ENCODE measurements at places on chromosomes 12 and 14. TPM values are rescaled to one million over a fixed set of nuclear protein-coding genes. Genes with fewer than 3 reads are reported as not detected.
A peak's percentile ranks its signal among the peaks of the same experiment; 100 is the strongest.

DNA sequence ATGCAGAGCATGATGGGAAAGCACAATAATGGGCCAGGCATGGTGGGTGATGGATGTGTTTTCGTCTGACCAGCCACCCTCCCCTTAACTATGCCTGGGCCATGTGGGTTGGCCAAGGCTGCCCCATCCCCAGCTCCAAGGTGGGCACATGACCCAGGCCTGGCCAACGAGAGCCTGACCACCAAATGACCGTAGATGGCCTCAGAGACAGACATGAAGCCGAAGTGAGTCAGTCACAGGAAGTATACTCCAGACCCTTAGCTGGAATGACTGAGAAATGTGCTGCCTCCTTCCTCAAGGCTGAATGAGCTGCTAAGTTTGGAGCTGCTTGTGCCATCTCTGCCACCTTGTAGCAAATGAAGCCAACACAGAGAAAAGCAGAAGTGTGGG, 233.6 kb downstream of the BCL11B start:
- no peaks in the 10 kb centered on the region for H3K36me3 ChIP-seq
- peaks cover 2% of the 10 kb centered on the region for H3K4me1 ChIP-seq
- H3K4me3 ChIP-seq = no peak overlapping the region
- no peak overlapping the region for H3K27ac ChIP-seq

GRCh38 chr14:80271389-80271788, 60.1 kb upstream of the DIO2 start:
- no peak overlapping the region for H3K27ac ChIP-seq
- no peaks in the 10 kb centered on the region for H3K27me3 ChIP-seq
- no peak overlapping the region for H3K4me3 ChIP-seq
- H3K36me3 ChIP-seq = no peaks in the 10 kb centered on the region
- DNase-seq = no peak
- no peaks in the 10 kb centered on the region for H3K4me1 ChIP-seq

DNA sequence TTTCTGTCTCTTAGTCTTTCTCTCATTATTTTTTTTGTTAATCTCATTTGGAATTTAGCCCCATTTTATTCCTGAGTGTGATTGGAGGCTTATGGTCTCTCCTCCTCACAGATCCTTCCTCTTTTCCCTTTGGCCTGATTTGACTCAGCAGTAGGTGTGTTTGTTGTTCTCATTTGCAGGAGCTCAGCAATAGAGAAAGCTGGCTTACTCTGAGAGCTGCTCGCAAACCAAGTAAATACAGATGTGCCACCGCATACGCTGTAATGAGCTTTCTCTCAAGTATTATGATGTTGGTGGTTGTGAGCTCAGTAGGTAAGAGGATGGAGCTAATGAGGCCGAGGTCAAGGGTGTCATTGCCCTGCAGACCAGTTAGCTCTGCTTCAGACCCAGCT, 206.5 kb downstream of the ETV6 start:
- no peak overlapping the region for H3K4me3 ChIP-seq
- peak overlapping the region; percentile 15 for H3K27ac ChIP-seq
- peaks cover 3% of the 10 kb centered on the region for H3K36me3 ChIP-seq
- no peak for DNase-seq

DNA sequence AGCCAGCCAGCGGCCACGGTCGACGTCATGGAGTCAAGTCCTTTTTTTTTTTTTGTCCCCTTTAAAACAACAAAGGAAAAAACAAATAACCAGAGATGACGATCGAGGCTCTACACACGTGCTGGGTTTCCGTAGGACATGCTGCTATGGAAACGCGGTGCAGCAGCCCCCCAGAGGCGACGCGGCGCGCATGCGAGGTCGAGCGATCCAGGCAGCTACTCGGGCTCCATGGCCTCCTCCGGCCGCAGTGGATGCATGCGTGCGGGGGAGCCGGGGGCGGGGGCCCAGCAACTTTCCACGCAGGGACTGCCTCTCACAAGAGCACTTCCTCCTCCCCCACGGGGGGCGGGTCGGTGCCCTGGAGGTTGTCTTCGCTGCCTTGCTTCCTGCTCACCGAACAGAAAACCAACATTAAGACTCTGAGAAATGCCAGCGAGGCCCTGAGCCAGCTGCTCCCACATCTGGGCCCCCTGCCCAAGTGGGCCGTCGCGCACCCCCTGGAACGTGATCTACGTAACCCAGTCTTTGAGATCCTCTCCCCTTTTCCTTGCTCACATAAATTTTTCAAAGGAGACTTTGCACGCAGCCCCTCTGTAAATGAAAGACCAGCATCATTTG, 30.7 kb downstream of the P2RX4 start:
- H3K27me3 ChIP-seq = no peaks in the 10 kb centered on the region
- H3K36me3 ChIP-seq = peaks cover 5% of the 10 kb centered on the region
- peaks cover 6% of the 10 kb centered on the region for H3K4me1 ChIP-seq

DNA sequence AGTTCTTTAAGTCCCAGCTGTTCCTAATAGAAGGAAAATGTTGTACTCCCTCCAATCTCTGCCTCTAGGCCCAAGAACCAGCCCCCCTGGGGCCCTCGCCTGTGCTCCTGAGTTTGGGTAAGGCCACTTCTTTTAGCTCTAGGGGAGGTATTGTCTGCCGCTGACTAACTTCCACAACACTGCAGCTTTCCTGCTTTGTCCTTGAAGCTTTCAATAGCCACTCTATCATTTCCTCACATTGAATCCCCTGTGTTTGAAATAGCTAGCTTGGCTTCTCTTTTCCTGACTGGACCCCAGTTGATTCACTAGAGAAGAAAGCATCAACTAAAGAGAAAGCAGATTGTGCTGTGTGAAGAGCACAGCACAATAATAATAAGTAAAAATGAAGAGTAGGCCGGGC, 28.8 kb downstream of the KRT80 start:
- H3K4me1 ChIP-seq = no peaks in the 10 kb centered on the region
- H3K4me3 ChIP-seq = no peak overlapping the region
- no peak overlapping the region for H3K27ac ChIP-seq
- no peaks in the 10 kb centered on the region for H3K36me3 ChIP-seq

DNA sequence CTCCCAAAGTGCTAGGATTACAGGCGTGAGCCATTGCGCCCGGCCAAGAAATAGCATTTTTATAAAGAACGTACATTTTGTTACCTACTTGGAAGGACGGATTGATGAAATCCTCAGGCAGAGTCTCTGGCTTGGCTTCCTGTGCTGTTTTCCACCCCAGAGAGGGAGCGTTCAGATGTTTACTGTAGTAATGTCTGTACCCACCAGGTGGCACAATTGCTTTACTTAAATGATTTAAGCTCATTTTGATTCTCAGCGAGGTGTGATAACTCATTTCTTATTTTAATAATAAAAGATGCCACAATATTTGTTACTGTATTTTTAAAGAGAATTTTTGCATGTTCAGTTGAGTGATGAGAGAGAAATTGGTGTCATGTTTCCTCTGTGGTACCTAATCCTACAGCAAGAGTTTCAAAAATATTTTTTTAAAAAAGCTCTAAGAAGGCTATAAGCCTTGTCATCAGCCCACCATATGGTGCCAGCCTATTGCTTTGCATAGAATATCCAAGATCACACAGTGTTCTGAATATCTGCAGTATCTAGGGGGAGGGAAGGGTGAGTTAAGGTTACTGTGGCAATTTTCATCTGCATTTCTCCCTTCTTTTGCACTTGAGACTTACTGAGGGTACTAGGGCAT, 82.6 kb upstream of the TRAF3 start:
- no peak overlapping the region for H3K27ac ChIP-seq
- H3K4me1 ChIP-seq = peaks cover 5% of the 10 kb centered on the region
- H3K4me3 ChIP-seq = no peak overlapping the region

DNA sequence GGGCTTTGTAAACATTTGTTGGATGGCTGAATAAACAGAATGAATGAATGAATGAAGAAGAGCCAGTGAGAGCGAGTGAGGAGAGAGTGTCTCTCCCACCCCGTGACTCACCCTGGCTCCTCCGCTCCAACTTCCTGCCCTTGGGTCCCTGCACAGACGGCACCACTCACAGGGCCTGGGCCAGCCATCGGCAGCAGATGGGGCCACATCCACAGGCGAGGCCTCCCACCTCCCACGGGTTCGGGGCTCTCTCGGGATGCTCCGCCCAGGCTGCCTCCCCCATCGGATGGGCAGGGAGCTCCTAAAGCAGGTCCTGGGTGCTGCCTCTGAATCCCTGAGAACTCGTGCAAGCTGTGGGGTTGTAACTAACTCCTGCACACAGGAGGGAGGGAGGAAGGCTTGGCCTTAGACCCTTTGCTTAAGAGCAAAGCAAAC, 41.3 kb downstream of the CCNK start:
- H3K36me3 ChIP-seq = no peaks in the 10 kb centered on the region
- H3K4me1 ChIP-seq = peaks cover 10% of the 10 kb centered on the region
- H3K4me3 ChIP-seq = no peak overlapping the region
- H3K27me3 ChIP-seq = no peaks in the 10 kb centered on the region
- DNase-seq = peak; percentile 37
- no peak overlapping the region for H3K27ac ChIP-seq

GRCh38 chr12:104165801-104166200, 27.8 kb upstream of the NFYB start:
- no peak overlapping the region for H3K4me3 ChIP-seq
- H3K27ac ChIP-seq = no peak overlapping the region

DNA sequence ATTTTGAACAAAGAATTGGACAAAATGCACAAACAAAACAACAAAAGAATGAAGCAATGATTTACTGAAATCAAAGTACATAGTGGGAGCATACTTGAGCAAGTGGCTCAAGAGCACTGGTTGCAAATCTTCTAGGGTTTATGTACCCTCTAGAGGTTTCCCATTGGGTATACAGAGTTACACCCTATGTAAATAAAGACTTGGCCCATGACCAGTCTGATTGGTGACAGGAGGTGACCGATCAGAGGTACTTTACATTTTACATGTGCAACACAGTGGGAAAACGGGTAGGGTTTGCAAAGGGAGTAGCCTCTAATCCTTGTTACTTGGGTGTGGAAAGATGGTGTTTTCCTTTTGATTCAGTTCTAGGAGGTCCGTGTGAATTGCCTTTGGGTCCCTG, 10.6 kb upstream of the FAM181A start:
- H3K27ac ChIP-seq = no peak overlapping the region
- H3K4me1 ChIP-seq = no peaks in the 10 kb centered on the region
- no peaks in the 10 kb centered on the region for H3K36me3 ChIP-seq
- DNase-seq = no peak
- no peaks in the 10 kb centered on the region for H3K27me3 ChIP-seq
- H3K4me3 ChIP-seq = no peak overlapping the region

The AQP5 gene
- total RNA-seq = 0.91 TPM

The RASSF8 gene
- 52.8 TPM for total RNA-seq

The AICDA gene
- total RNA-seq = not detected

The ST8SIA1 gene
- total RNA-seq = 4.7 TPM

The CD163 gene
- 329 TPM for total RNA-seq

The ZFHX2 gene
- total RNA-seq = 4.9 TPM
